Fibroblast of villous mesenchyme (primary cell): ENCODE measurements at places on chromosomes 11 and 22.
A peak's percentile ranks its signal among the peaks of the same experiment; 100 is the strongest.

- no peak for DNase-seq
These were observed 12.6 kb downstream of the UCP3 start for GRCh38 chr11:73996161-73996747.

- DNase-seq = no peak
These were observed 9.4 kb upstream of the TRIM29 start for GRCh38 chr11:120147094-120147949.

- no peak for DNase-seq
These were observed 13.7 kb downstream of the COA4 start for GRCh38 chr11:73862986-73863385.

DNA sequence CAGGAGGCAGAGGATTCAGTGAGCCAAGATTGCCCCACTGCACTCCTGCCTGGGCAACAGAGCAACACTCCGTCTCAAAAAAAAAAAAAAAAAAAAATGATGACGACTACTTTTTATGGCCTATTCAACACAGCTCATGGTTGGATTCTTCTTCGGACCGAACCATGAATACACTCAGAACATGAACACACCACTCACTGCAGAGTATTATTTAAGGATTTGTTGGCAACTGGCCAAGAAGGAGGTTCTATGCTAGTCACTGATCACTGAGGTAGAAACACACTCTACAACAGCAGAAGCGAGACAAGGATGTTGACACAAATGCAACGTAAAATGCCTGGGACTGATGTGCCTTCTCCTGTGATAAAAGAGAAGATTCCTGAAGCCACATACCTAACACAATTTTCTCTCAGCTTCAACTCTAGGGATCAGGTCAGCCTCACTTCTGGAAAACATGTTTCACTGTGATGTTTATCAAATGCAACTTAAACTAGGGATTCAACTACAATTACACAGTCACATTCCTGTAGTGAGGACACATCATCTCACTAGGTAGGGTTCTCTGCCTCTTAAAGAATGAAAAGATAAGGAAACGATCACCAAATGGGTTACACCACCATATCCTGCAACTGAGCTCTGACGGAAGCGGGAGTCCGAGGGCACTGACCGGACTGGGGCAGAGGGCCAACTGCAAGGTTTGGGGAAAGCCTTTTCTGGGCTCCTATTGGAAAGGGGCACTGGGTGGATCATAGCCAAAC is 82.5 kb downstream of the SGSM3 start:
- DNase-seq = peak; percentile 82

GRCh38 chr22:48823941-48824340 is 1003.7 kb downstream of the BRD1 start:
- no peak for DNase-seq

DNA sequence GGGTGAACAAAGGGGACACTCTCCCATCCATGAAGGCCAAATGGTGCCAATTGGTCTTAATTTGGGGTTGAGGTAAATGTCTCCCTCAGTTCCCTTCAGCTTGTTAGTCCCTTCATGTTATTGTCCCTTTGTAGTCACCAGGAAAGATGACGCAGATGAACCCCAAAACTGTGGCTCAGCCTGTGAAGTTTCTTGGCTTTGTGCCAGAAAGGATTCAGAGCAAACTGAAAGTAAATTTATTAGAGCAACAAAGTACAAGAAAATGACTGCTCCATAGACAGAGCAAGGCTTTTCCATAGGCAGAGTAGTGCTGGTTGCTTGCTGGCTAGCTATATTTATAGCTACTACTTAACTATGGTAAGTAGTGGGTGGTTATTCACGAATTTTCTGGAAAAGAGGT is 16.7 kb downstream of the OR4C3 start:
- DNase-seq = no peak

DNA sequence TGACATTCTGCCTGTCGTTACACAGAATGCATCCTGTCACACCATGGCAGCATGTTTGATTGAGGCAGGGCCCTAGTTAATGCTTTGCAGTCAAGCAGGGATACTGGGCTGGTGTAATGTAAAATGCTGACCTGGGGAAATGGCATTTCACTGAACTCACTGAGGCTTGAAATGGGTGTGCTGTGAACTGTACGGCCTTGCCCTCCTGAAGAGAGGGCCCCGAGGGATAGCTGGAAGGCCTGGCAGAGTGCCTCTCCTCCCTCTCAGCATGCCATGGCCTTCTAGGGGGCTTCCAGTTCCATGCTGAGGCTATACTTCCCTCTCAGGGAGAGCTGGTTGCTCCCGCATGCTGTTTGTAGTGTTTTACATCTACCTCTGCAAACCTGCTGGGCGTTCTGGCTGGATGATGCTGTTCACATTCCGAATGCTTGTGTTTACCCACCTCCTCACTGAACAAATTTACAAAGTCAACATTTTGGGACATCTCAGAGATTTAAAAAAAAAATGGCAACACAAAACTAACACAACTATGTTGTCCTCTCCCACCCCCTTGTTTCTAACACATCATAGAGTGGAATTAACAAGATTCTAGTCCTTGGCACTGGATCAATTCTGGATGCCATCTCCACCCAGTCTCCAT is 416.7 kb upstream of the CADM1 start:
- no peak for DNase-seq

DNA sequence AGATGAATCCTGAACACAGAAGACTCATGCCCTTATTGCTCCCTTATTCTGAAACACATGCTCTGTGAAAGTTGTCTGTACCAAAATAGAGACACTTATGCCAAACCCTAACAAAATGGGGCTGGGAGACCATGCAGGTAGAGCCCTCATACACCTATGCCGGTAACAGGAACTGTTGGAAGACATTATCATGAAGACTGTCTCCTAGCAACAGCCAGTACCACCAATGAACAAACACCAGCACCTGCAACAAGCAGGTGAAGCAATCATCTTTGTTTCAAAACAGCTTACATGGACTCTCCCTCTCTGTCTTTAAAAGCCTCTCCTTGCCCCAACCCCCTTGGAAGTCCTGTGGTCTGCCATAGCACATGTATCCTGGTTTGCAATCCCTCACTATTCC is 17.2 kb downstream of the SLC5A4 start:
- no peak for DNase-seq

GRCh38 chr11:128341280-128342248 is 245.8 kb downstream of the ETS1 start:
- no peak for DNase-seq

DNA sequence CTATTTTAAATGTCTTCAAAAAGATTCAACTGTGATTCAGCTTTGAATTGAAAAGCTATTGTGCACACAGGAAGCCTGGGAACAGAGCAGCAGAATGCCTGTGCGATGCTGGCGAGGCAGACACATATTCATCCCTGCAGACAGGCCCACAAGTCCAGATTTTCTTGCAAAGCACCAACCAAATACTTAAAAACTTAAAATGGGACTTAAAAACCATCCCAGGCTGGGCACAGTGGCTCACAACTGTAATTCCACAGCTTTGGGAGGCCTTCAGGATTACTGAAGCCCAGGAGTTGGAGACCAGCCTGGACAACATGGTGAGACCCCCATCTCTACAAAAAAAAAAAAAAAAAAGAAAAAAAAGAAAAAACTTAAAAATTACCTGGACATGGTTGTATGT is 122.6 kb upstream of the SERPIND1 start:
- DNase-seq = no peak

- DNase-seq = peak; percentile 63
These were observed 1.7 kb downstream of the TIMP3 start for GRCh38 chr22:32803020-32803737.
